Stimulated activated CD8-positive, alpha-beta memory T cell treated with anti-CD3 and anti-CD28 coated beads, Interleukin-4, amount 100 ng/mL, for 4 hours (primary cell): ENCODE measurements at places on chromosomes 1 and 21.

GRCh38 chr1:44401256-44402228 lies 3.5 kb upstream of the RNF220 start:
- DNase-seq, result no peak

- no peak for DNase-seq
Observed at GRCh38 chr1:243561588-243562319, 288.3 kb downstream of the AKT3 start.

- no peak for DNase-seq
Observed at GRCh38 chr1:52707927-52708655, 9.9 kb upstream of the COA7 start.

GRCh38 chr21:45329261-45330074 lies 41.8 kb upstream of the POFUT2 start:
- DNase-seq, result no peak

GRCh38 chr1:121517586-121518230 lies 332.9 kb downstream of the SRGAP2C start:
- no peak for DNase-seq

GRCh38 chr1:32474954-32475353 lies 10.1 kb downstream of the ZBTB8B start:
- DNase-seq, result no peak

GRCh38 chr1:208180421-208180820 lies 63.8 kb downstream of the PLXNA2 start:
- DNase-seq, result no peak

DNA sequence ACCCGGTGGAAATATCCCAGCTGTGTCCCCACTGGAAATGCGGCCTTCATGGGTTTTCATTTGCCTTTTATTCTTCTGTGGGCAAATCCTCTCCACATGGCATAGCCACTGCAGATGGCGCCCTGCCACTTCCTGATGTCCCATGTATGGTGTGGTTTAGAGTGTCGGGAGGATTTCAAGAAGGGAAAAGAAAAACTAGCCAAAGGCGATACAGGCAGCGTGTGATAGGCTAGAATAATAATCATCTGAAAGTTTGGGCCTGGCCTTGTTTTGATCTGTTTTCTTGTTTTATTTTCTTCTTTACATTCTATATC lies 123.6 kb downstream of the PEX14 start:
- DNase-seq, result no peak

GRCh38 chr1:107991371-107992066 lies 26.5 kb upstream of the VAV3 start:
- no peak for DNase-seq

GRCh38 chr1:212104586-212105325 lies 69.2 kb downstream of the DTL start:
- no peak for DNase-seq

DNA sequence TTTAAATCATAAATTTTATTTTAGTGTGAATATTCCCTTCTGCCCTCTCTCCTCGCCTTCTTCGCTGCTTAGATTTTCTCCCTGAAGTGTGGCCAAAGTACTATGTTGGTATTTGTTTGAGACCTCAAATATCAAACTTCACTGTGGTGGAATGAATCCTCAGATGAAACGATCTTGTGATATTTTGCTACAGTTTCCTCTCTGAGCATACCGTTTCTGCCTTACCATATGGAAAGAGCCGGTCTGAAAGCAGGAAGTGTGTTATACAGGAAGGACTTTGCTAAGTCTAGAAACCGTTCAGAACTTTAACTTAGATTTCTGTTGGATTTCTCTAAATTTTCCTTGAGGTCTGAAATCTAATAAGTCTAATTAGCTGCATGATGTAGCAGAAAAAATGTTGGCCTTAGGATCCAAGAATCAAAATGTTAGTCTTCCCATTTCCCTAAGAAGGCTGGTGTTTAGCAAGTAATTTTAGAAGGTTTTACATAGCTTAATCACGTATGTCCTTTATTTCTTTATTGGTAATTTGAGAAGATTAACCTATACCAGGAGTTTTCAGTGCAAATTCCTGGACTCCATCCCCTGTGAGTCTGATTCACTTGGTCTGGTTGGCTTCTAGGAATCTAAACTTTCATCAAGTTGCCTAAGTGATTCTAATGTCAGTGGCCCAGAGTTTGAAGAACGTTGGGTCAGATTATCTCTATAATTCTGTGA lies 30.7 kb downstream of the SDCCAG8 start:
- DNase-seq, result no peak

GRCh38 chr1:47508702-47509431 lies 71.0 kb downstream of the FOXD2 start:
- DNase-seq, result no peak

DNA sequence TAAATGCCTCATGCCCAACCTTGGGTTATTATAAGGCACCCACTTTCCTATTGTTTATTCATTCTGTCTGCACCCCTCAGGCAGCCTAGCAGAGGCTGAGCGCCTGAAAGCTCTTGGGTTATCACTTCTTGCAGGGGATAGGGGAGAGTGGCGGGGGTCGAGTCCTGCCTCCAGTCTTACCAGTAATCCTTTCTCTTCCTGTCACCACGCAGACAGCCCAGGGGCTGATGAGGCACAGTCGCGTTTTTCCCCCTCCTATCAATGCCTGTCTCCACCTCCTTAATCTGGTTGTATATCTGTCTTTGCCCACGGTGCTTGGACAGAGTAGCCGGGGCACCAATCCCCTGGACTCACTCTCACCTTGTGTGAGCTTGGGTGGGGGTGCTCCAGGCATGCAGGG lies 733.1 kb downstream of the MATN1 start:
- no peak for DNase-seq

DNA sequence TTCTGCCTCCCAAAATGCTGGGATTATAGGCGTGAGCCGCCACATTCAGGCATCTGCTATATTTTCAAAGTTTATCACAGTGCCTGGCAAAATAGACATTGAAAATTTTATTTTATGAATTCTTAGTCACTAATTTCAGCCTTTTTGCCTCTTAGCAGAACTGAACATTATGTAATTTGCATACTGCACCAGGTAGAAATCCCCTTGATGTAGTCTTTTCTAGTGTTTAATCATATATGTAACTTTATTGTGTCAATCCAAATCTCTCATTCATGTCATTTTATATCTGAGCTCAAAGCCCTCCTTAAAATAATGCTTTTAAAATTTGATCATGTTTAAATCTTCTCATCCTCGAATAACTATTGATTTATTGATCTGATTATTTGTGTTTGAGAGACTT lies 19.2 kb downstream of the WDTC1 start:
- DNase-seq, result no peak

DNA sequence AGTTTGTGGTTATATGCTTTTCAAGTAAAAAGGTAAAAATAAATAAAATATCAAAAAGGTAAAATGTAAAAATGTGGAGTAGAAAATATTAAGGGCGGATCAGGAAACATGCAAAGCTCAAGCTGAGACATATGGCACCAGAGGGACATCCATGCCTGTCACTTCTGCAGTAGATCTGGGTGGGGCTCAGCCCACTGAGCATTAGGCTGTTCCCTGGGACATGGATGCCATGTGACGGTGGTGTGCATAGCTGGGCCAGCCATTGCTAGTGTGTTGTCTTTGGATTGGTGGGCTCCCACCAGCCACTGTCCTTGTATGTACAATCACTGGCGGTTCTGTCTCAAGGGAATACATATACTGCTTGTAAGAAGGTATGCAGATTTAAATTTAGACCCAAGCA lies 3.0 kb downstream of the TTC13 start:
- DNase-seq, result no peak

GRCh38 chr21:15005391-15005790 lies 59.4 kb downstream of the NRIP1 start:
- no peak for DNase-seq

- no peak for DNase-seq
Observed at GRCh38 chr1:172882791-172883386, 167.9 kb downstream of the TNFSF18 start.

GRCh38 chr1:173454966-173455524 lies 22.1 kb upstream of the PRDX6 start:
- DNase-seq, result no peak

GRCh38 chr21:39647476-39647875 lies 34.7 kb downstream of the B3GALT5 start:
- DNase-seq, result no peak

DNA sequence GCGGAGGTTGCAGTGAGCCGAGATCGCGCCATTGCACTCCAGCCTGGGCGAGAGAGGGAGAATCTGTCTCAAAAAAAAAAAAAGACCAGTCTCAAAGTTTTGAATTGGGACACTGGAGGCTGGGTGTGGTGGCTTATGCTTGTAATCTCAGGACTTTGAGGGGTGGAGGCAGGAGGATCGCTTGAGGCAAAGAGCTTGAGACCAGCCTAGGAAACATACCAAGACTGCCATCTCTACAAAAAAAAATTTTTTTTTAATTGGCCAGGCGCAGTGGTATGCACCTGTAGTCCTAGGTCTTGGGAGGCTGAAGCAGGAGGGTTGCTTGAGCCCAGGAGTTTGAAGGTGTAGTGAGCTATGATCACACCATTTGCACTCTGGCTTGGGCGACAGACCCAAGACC lies 3.9 kb downstream of the ZBTB8B start:
- no peak for DNase-seq

DNA sequence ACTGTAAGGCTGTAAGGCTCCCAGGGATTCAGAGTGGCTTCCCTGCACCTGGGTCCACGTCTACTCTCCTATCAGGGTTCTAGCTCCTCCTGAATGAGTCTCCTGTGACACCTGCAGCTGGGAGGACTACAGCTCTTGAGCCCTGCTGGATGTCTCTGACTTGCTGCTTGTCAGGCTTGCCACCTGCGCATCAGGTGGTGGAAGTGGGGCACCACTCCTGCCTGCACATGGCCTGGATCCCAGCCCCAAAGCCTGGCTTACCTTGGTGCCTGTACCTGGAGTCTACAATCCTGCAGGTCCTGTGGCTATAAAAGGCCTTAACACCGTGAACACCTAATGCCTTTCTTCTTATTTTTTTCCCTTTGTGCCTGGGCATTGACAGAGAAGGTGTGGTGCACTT lies 82.2 kb downstream of the FAM78B start:
- no peak for DNase-seq

DNA sequence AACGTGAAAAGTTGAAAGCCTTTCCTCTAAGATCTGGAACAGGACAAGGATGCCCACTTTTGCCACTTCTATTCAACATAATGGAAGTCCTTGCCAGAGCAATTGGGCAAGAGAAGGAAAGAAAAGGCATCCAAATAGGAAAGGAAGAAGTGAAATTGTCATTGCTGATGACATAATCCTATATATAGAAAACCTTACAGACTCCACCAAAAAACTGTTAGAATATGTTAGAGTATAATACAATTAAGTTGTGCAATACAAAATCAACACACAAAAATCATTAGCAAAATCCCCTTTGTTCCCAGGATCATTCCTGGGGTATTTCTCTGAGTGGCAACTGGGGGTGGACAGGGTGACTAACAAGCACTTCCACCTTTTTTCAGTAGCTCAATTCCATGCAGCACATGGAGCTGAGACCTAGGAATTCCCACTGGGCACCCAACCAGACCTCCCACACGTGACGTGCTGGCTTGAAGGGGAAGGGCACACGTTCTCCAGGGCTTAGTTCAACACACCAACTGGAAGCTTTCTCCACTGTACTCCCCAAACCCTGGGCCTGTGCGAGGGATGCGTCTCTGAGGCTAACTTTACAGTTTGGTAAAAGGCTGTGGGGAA lies 9.6 kb downstream of the STUM start:
- DNase-seq, result no peak

- no peak for DNase-seq
Observed at GRCh38 chr21:30153697-30154340, 12.8 kb downstream of the CLDN17 start.

DNA sequence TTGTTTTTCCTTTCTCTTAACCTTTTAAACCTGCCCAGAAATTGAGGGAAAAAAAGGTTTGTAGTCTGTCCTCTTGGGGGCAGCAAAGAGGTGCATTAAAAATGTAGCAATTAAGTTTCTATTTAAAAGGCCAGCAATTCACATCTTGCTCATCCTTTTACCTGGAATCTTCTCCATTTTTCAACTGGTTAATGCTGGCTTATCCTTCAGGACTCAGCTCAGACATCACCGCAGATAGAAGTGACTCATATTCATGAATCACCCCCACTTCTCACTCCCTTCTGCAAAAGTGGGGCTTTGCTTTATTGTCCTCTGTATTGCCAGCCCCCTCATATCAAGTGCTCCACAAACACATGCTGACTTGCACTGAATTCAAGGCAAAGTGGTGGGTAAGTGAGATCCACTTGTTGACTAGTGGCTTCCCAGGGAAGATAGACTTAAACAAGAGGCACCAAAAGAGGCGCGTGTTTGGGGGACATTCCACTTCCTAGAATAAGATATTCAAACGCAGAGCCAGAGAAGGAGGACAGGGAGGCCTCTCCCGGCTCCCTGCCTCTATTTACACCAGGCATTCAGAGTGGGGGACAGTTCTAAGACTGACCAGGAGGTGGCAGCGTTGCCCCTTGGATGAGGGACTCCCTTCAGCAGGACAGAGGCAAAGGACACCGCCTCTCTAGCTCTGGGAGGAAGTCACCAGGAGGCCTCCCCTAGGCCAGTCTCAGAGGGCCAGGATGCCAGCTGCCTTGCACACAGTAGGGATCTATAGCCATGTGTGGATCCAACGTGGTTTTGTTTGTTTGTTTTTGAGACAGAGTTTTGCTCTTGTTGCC lies 23.2 kb upstream of the ZNF648 start:
- DNase-seq, result peak; percentile 12

DNA sequence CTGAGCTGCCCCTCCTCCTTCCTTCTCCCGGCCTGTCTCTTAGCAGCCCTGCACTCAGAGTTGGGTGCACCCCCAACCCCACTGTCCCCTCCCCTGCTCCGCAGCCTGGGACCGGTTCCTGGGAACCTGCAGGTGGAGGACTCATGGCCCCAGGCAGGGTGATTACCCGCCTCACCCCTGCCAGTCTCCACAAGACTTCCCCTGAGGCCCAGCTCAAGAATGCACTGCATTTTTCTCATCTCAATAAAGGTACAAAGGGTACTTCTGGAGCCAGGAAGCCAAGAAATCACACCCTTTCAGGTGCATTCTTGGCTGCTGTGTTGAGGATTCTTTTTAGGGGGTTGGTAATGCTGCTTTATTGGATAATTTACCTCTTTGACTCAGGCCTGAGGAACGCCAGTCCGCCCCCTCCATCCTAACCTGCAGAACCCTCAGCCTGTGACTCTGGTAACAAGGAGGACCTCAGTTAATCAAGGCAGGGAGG lies 126.3 kb upstream of the TMPRSS2 start:
- no peak for DNase-seq
